NCI-H460 (cell line): ENCODE measurements at places on chromosomes 2 and 18. TPM values are rescaled to one million over a fixed set of nuclear protein-coding genes. Genes with fewer than 3 reads are reported as not detected.

Gene ZNF532
- 4.0 and 6.1 TPM in 2 replicates for total RNA-seq

- DNase-seq: no peak
Measured at GRCh38 chr2:217479566-217479965, 523.2 kb downstream of the TNS1 start.

DNA sequence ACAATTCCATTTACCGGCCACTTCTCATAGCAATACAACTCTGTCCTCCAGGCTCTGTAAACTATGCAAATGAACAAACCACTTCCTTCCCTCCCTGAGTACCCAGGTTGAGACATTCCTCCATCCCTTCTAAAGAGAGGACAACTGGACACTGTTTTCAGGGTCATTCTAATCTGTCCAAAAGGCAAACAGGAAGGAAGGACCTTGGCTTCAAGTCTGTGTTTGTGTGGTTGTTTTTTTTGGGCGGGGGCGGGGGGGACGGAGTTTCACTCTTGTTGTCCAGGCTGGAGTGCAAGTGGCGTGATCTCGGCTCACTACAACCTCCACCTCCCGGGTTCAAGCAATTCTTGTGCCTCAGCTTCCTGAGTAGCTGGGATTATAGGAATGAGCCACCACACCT, 3.3 kb downstream of the TFCP2L1 start:
- no peak for DNase-seq

Gene HOXD9
- not detected in 2 replicates for total RNA-seq

DNA sequence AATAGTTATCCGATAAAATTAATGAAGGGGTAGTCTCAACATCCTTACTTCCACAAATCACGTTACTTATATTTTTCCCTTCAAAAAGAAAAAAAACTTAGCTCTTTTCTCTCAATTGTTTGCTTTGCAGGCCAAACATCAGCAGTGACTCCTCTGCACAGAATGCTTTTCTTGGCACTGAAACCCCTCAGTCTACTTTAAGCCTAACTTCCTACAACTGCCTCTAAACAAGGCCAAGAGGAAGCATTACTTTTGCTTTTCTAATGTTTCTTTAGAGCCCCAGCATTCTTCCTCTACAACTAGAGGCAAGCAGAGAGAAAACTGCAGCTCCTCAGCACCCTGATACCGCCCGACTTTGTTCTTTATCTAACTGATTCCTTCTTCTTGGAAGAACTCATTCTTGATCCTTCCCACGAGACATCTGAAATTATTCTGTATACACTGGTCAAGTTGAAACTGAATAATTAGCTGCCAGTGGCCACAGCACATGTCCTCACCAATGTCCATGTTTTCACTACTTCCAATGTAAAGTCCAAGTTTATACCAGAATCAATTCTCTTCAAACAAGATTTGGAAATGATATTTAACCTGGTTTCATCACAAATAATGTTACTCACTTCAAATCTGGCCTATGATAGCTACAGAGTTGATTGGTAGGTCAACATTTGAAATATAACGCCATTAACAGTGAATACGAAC, 55.3 kb downstream of the DTNB start:
- no peak for DNase-seq

DNA sequence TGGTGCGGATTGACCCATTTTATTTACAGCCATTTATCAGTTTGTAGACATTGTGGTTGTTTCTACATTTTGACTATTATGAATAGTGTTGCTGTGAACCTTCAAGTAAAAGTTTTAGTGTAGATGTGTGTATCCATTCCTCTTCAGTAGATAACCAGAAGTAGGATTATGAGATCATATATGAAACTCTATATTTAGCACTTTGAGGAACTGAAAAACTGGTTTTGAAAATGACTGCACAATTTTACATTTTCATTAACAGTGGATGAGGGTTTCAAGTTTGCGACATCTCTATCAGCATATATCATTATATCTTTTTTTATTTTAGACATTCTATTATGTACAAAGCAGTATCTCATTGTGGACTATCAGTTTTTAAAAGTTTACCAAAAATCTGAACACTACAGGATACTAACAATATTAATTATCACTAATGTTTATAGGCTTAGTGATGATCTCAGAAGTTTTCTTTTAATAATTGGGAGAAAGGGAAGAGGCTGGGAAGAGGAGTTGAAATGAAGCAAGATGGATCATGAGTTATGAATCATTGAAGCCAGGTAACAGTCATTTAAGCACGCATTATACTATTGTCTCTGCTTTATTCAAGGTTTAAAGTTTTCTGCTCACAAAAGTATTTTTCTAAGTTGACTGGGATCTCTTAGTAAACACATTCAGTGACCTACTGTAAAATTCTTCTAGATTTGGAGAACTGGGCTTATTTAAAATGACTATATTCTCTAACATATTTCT, 329.0 kb upstream of the LRATD1 start:
- no peak for DNase-seq

Gene ALLC
- total RNA-seq: not detected in 2 replicates

Gene EPHA4
- 59.3 and 59.9 TPM in 2 replicates for total RNA-seq

GRCh38 chr2:6863792-6864191, 1.9 kb downstream of the CMPK2 start:
- no peak for DNase-seq

DNA sequence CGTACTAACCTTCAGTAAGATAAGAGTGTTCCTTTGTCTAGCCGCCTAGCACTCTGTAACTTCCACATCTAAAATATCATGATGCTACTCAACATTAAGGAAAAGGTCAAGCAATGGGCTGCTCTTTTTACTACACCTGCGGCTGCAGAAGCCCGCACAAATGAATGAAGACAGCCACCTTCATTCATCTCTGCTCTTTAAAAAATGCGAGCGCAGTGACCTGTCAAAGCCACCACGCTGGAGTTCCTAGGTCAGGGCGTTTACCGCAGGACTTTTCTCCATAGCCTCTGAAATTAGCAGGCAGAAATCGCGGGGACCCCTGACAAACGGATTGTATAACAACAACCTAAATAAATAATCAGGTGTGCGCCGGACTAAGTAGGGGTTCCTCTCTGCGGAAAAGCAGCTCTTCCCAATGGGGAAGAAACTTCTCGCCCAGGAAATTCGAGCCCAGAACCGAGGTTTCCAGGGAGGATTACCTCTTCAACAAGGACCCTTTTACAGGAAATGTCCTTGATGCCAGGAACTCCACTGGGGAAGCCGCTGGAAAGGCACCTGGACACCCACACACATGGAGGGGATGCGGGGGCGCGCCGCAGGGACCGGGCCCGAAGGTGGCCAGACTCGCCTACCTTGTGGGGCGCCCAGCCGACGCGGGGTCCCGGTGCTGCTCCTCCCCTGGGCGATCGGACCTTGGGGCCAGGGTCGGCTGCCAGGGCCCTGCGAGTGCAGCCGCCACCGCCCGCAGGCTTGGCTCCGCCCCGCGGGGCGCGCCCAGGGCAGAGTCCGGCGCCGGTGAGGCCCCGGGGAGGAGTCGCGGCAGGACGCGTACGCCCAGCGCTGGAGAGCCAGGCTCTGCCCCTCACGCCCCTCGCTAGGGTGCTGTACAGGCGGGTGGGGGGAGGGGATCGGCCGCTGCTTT, at the start of gene CCDC68:
Gene CCDC68, minus strand, starts transcription at position 758 of the 922 bp plus-strand sequence. CDS start 16,670 bp downstream, outside the sequence.
- peak; percentile 47 for DNase-seq

DNA sequence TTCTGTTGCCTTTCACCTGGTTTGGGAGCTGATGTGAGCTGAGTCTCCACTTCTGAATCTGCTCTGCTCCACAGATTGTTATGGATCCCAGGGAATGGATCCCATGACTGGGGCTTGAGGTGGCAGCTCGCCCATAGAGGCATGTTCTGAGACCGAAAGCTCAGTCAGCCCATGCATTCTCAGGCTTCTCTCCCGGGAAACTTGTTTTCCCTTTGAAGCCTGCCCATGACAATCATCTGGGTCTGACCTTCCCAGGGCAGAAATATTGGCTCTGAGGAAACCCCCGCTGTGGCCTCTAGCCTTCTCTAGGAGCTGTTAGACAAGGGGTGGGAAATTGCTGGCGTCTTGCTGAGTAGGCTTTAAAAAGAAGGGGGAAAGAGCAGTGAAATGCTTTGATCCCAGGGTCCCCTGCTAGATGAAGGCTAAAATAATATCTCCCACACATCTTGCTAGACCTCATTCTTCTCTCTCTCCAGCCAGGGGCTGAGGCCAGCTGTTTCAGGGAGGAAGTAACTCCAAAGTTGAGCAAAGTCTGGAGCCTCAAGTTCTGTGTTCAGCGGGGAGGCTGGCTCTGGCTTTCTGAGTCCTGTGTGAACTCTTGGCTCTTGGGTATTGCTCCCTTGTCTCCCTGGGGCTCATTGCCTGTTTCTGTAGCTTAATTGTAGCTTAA, 2.0 kb downstream of the VAMP8 start:
- DNase-seq: no peak

DNA sequence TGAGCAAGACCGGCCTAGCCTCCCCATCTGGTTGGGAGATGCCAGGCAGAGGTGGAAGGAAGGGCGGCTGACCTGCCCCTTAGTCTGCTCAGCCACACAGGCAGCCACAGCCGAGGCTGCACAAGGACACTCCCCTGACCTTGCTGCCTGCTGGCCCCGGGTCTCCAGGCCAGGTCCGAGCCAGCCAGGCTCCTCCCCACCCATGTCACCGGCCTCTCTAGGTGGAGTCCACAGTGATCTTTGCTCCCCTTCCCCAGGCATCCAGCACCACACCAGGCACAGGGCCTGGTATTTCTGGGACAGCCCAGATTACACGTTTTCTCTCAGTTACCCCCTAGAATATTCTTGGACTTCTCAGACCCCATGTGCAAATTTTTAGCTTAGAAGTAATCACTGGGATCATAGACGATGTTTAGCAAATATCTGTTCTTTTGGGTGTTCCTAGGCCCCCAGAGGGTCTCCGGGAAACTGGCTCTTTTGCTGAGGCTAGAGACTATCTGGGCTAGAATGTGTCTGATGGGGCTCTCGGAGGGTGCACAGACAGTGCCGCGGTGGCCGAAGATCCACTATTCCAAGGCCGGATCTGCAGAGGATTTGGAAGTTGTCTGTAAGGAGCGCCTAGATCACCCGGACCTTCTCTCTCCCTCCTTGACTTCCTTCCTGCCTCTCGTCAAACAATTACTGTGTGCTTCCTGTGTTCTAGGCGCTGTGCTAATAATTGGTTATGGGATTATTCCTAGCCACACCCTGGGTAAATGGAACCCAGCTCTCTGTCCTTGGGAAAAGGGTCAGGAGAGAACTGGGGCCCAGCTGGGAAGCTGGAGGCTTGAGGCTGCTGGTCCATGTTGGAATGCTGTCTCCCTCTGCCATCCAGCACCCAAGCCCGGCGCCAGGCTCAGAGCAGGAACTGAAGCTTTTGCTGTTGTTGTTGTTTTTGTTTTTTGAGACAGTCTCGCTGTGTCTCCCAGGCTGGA, 46.9 kb downstream of the ODC1 start:
- no peak for DNase-seq

DNA sequence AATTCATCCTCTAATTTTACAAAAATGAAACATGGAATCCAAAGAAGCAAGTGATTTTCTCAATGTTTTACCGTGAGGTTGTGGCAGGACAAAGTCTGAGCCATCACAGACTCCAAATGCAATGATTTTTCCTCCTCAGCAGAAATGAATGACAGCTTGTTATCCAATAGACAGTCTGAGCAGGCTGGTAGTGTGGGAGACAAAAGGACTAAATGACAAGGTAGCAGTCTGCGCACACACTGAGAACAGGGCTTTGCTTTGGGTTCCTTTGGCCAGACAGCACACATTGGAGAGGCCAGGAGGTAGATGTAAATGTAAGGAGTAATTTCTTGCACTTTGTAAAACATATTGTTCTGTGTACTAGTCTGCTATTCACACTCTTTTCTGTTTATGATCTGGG, 50.3 kb upstream of the RGPD4 start:
- no peak for DNase-seq

Gene GAL3ST2
- total RNA-seq: 0.10 TPM in 1 of 2 replicates, not detected in the other

- no peak for DNase-seq
Measured at GRCh38 chr2:237406371-237406895, 7.5 kb downstream of the COL6A3 start.

Gene KDM3A
- total RNA-seq: 20.1 and 22.3 TPM in 2 replicates

Gene LBH
- 12.5 and 27.5 TPM in 2 replicates for total RNA-seq

Gene NGEF
- total RNA-seq: 3.2 and 3.4 TPM in 2 replicates

Gene RTTN
- 12.0 and 12.6 TPM in 2 replicates for total RNA-seq

Gene CFC1
- total RNA-seq: not detected in 2 replicates

GRCh38 chr2:150977296-150977695, 284.4 kb downstream of the RBM43 start:
- DNase-seq: no peak

GRCh38 chr2:18384242-18384641, 176.2 kb downstream of the RDH14 start:
- no peak for DNase-seq

DNA sequence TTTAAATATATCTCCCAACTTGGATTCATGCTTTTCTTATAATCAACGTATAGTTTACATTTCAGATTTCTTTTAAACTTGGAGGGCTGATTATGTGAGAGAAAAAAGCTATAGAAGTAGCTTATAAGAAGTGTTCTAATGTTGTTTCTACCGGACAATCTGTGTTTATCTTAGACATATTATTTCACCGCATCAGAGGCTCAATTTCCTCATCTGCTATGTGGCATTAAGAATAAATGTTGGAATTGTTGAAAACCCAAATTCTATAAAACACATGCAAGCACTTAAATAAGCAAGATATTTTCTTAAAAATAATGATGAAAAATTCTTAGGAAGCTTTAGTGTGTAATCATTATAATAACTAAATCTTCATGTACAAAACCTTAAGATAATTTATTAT, 407.9 kb downstream of the HRH4 start:
- no peak for DNase-seq

DNA sequence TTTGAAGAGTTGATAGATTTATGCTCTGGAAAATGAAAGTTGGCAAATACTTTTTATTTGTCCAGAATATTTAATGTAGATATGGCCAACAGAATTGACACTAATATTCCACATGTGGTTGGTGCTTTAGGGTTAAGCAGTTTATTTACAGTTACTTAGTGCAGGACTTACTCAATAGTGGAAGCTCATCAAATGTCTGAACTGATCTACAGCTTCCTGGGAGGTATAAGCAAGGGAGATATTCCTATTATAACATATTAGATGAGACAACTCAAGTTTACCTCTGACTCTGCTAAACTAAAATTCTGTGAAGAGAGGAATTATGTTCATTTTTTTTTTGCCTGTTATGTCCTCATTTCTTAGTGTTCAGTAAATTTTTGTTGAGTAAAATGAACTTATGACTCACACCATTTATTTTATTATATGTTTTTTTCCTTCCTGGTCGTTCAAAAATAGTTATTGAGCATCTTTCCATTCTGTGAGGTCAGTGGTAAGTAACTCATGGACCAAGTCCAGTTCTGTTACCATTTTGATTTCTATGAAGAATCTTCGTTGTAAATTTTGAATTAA, 13.6 kb downstream of the ABI2 start:
- DNase-seq: no peak

DNA sequence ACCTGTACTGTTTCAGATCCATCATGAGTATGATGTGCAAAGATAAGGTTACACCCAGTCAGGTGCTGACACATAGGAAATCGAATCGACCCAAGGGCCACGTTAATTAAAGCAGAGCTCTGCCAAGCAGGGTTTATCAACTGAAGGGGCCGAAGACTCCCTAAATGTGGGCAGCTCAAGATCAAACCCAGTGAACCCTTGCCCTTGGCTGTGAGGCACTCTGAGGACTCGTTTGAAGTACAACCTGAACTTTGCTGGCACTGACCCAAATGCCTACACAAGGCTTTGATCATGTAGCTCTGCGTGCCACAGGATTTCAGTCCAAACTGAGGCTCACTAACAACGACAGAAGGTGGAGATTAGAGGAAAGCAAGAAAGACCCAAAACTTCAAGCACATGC, 352.1 kb downstream of the MTX2 start:
- DNase-seq: no peak

Gene POTEI
- total RNA-seq: not detected in 2 replicates
